Memory B cell (primary cell): ENCODE measurements at places on chromosomes 5 and 9.

DNA sequence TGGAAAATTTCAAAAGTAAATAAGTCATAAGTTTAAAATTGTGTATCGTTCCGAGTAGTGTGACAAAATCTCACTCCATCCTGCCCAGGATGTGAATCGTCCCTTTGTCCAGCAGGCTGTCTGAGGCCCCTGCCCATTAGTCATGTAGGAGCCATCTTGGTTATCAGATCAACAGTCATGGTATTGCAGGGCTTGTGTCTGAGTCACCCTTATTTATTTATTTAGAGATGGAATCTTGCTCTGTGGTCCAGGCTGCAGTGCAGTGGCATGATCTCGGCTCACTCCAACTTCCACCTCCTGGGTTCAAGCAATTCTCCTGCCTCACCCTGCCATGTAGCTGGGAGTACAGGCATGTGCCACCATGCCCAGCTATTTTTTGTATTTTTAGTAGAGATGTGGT, 30.2 kb downstream of the ITGA2 start:
- DNase-seq, result no peak

DNA sequence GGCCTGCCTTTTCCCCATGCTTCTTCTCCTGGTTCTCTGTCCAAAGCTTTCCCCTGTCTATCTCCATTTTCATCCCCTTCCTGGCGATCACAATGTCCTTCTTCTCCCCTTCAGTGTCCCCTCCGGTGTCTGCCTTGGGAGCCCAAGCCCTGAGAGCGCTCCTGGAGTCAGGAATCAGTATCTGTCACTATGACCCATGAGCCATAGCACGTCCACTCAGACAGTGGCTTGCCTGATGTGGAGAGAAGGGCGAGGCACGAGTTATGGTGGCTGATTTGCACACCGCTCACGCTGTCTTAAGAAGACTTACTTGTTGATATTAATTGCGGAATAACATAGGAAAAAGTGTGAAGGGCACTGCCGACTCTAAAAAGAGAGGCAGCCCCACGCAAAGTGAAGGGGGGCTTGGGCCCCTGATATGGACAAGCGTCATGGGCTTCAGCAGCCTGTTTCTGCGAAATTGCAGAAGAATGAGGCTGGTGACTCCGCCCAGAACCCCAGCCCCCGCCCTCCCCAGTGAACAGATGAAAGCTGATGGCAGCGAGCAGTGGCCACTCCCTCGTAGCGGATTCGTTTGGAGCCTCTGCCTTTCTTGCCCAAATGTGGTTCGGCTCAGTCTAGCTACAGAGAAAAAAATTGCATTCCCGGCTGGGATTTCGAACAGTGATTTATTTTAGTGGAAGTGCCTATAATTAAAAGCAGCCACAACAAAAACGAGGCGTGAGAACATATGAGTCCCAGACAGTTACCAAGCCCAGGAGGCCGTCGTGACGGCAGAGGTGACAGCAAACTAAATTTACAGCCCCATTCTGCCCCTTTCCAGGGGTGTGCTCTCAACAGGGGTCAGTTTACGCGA, 149.8 kb downstream of the ICE1 start:
- DNase-seq, result no peak

DNA sequence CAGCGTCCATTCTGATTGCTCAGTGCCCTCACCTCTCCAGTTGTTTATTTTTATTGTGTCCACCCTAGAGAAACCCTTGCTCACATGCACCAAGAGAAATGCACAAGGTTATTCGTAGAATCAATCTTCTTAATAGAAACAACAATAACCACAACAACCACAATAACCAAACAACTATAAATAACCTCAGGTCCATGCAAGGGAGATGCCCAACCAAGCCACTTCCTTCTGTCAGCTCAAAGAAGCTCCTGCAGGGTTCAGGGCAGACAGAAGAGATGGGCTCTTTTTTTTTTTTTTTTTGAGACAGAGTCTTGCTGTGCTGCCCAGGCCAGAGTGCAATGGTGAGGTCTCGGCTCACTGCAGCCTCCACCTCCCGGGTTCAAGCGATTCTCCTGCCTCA, 14.9 kb upstream of the TCOF1 start:
- DNase-seq, result no peak

GRCh38 chr5:38672059-38672788, 115.8 kb upstream of the LIFR start:
- DNase-seq, result no peak

DNA sequence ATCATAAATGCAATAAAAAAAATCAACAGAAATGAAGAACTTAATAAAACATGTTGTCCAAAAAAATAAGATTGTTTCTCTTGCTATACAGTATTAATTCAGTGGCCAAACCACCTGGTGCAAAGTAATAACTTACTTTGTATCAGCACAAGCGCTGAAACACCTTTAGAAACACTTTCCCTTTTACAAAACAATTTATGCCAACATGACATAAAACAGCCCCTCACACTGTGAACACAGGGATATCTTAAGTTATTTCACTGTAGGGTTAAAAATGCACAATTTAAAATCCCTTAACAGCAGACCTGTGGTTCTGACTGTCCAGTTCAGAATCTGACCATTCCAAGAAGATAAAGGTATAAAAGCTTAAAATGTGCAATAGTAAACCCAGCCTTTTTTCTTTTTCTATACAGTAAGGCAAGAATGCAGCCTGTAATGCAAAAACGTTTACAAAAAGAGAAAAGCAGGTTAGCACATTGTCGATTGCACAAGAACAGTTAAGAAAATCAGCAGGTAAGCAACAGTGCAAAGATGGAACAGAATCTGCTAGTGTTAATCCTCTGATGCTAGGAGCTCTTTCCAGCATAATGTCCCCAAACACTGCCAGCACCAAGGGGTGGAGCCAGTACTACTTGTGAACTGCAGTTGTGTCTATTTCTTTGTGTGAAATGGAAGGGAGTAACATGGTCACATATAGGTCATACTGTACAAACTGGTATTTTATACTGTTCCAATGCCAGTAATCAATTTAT, 21.6 kb downstream of the RAB14 start:
- DNase-seq, result no peak

DNA sequence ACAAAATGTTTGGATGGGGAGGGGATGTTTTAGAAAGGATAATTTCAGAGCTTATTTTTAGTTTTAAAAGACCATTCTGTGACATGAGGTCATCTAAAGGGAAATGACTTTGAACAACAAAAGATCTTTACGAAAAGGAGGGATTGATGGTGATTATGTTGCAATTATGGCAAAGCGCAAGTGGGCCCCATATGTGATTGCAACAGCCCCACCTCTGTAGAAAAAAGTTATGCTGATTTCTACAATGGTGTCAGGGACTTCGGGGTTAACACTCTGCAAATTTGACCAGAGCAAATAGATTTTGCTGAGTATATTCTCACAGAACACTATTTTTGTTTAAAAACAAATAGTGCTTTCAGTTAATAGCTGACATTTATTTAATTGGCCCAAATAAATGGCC, 312.8 kb downstream of the NSG2 start:
- DNase-seq, result no peak

DNA sequence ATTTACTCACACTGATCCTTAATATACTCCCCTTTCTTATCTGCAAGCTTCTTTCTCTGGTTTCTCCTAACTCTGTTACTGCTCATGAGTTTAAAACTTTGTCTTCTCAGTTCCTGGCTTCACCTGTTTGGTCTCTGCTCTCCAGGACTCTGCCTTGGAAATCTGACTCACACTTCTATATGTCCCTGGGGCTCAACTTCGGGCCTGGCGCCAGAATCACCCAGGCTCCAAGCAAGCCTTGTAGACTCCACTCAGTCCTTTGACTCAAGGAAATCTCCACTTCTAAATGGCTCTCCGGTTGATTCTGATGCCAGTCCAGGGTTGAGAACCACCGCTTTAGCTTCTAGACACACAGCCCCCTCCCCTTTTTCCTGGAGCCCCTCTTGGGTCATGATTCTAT, 57.8 kb downstream of the TMC1 start:
- DNase-seq, result no peak

- DNase-seq, result no peak
Observed at GRCh38 chr5:170623576-170624181, 119.9 kb downstream of the KCNIP1 start.

DNA sequence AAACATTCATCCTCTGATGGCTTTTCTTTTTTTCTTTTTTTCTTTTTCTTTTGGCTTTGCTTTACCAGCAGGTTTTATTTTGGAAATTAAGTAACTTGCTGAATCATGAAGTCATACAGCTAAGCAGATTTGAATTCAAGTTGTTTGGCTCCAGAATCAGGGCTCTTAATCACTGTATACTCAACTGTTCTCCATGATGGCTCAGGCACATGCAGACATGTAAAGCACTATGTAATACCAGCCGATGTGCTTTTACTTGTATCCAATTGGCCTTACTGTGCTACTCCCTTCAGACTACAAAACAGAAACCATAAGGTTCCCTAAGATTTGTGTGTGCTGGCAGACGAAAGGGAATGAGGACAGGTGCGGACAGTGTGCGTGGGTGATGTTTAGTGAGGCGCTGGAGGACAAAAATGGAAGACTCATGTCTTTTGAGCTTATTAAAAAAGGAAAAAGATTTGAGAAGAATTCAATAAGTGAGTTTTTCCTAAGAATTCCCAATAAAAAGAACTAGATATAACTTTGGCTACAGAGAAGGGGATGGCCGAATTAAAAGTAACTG, 44.7 kb upstream of the OTP start:
- DNase-seq, result no peak

DNA sequence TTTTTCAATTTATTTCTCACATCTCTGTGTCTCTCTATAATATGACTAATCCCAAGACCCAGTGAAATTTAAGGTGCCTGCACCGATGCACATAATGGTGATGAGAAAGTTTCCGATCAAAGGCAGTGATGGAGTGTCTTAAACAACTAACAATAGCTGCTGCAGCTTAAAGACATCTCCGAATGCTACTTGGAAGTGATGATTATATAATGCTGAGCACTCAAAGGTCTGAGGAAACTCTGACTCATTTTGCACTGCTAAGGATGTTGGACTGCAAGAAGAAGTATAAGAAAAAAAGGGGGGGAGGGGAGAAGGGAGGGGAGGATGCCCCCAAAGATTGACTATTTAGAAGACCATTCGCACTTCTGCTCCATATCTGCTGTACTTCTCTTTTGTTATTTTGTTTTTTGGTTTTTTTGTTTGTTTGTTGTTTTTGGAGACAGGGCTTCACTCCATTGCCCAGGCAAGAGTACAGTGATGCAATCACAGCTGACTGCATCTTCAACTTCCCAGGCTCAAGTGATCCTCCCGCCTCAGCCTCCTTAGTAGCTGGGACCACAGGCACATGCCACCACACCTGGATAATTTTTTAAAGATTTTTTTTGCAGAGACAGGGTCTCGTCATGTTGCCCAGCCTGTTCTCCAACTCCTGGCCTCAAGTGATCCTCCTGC, 192.2 kb downstream of the HSD17B3 start:
- DNase-seq, result no peak

DNA sequence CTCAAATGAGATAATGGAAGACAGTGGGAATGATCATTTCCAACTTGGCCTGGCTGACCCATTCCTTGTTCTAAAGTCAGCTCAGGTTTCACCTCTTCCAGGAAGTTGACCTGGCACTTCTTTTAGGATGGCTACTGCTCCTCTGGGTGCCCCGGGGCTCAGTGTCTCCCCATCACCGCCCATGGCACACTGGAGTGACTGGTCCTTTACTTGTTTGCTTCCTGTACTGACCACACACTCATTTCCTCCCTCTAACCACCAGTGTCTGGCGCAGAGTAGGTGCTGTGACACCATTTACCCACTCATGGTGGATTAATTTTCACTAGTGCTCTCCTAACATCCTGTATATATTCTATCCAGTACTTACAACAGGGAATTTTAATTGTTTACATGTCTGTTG, 183.5 kb downstream of the CDK5RAP2 start:
- DNase-seq, result no peak

DNA sequence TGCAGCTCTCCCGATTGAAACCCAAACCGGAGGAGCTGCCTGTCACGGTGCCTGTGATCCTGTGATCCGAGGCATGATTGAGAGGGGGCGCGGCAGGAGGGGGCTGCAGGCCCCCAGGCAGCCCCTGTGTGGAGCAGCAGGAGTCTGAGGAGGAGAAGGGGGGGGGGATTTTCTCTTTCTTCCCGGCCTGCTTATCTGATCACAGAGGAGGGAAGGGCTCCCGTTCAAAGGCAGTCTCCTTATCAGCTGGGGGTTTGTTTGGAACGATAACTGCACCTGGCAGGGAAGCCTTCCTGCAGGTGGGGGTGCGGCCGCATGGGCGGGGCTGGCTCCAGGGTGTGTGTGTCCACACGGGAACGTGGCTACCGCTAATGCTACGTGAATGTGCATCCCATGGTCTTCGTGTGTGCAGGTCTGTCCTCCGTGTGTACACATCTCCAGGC, 38.4 kb downstream of the LMX1B start:
- no peak for DNase-seq

GRCh38 chr5:124698770-124699169, 47.7 kb downstream of the ZNF608 start:
- DNase-seq, result no peak

- no peak for DNase-seq
Observed at GRCh38 chr9:82467436-82467835, 478.9 kb downstream of the SPATA31D1 start.

GRCh38 chr9:84978661-84979060, 309.1 kb downstream of the NTRK2 start:
- no peak for DNase-seq

GRCh38 chr5:61918611-61919010, 387.4 kb upstream of the KIF2A start:
- DNase-seq, result no peak

DNA sequence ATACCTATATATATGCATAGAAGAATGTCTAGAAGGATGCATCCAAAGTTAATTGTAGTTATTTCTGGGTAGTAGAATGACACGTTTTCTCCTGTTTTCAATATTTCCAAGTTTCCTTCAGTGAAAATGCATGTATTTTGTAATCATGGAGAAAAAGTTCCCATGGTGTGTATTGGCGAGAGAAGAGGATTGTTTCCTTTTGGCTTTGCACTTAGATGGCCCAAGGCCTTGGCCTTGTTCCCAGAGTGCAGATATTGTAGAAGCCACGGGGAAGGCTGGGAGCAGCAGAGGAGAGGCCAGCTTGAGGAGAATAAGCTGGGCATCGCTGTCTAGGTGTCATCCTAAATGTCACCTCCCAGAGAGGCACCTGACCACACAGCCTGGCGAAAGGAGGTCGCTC, 44.0 kb downstream of the IRF1 start:
- DNase-seq, result no peak

DNA sequence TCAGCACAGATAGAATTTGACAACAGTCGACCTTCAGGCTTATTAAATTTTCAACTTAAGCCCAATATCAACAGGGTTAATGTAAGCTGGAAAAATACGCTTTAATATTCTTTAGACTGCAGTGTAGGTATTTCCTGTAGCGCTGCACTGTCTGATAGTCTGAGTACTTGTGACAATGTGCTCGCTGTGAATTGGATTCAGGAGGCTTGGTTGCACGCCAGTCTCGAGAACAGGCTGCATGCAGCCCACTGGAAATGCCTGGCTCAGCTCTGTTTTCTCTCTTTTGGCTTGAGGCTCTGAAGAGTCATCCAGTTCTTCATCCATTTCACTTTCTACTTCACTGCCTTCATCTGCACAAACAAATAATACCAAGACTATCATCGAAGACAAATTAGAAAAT, 300.9 kb downstream of the RFX3 start:
- DNase-seq, result no peak

GRCh38 chr5:143350341-143350740, 53.1 kb downstream of the NR3C1 start:
- DNase-seq, result no peak
